CD4-positive, alpha-beta T cell (primary cell): ENCODE measurements at places on chromosomes 6 and 20.

DNA sequence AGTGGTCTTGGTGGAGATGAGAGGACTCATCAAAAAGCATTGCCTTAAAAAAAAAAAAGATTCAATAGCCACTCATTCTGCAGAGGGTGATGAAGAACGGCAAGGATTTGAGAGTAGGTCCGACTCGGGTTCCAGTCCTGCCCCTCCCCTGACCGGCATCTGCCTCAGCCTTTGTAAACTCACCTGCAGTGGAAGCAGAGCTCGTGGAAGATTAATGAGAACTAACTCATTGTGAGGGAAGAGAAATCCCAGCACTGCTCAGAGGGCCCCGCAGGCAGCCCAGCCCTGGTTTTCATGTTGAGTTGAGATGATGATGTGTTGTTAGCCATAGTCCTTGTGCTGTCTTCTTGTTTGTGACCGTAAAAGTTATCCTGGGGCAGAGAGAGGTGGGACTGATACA is 59.4 kb downstream of the GCNT2 start:
- no peak for DNase-seq

DNA sequence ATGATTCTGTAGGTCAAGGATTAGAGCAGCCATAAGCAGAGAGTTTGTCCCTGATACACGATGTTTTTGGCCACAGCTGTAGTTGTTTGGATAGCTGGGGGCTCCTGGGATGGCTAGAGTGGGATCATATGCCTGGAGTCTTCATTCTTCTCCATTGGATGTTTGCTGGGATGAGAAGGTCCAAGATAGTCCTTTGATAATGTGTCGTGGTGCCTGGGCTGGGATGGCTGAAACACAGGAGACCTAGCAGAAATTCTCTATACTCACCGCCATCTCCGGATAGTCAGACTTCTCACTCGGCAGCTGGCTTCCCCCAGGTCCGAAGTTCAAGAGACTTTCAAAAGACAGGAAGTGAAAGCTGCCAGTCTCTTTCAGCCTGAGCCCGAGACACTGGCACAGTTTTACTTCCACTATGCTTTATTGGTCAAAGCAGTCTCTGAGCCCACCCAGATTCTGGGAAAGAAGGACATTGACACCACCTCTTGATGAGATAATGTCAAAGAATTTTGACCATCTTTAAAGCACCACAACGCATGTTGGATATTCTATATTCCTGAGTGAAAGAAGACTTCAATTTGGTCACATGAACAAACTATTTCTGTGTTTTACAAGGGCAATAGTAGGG is 16.0 kb downstream of the MARCKS start:
- peak; percentile 41 for DNase-seq

GRCh38 chr6:125671323-125671722 is 78.1 kb upstream of the HEY2 start:
- DNase-seq: no peak

DNA sequence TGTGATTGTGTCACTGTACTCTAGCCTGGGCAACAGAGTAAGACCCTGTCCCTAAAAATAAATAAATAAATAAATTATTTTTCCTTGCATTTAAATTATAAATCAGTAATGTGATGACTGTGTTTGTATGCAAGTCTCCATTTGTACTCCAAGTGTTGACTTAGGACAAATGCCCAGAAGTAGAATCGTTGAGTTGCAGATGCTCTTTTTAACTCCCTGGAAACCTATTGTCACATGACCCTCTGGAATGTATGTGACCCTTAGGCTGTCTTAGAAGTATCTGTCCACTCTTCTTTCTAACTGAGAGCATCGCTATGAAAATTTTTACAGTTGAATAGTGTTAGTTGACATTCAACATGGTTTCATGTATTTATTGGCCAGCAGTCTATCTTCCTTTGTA is 18.8 kb downstream of the OR2A4 start:
- no peak for DNase-seq

DNA sequence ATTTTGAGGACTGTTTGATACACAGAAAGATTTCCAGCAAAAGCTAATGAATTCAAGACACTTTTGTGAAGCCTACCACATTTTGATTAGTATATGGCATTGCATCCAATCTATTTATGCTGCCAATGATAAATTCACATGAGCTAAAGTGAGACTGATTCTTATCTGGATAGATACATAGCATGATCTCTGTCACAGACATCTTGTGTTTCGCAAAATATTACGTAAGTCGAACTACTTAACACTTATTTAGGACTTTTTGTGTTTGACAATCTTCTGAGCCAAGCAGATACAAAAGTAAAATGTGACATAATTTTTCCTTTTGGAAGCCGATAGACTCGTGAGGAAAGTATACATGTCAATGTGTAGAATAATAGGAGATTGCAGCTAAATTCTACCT is 251.6 kb downstream of the HACE1 start:
- no peak for DNase-seq

GRCh38 chr20:20664795-20665589 is 47.5 kb downstream of the RALGAPA2 start:
- DNase-seq: no peak
